Stimulated activated CD8-positive, alpha-beta memory T cell treated with anti-CD3 and anti-CD28 coated beads, Interleukin-2, amount 100 ng/mL, for 48 hours (primary cell): ENCODE measurements at places on chromosomes 3 and 15.

DNA sequence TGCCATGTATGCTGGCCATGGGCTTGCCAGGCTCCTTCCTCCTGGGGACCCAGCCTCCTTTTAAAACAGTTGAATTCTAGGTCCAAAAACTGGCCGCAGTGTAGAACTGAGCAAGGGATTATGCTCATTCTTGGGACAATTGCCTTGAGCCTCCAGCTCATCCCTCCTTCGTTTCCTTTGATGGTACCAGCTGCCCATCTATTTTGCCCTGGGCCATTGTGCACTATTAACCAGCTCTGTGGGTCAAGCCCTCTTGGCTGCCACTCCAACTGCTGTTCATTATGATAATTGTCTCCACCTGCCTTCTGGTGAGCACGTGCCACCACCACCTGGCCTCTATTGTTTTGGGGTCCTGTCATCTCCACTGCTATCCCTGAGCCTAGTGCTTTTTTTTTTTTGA is 75.8 kb upstream of the SYN2 start:
- DNase-seq, result no peak

DNA sequence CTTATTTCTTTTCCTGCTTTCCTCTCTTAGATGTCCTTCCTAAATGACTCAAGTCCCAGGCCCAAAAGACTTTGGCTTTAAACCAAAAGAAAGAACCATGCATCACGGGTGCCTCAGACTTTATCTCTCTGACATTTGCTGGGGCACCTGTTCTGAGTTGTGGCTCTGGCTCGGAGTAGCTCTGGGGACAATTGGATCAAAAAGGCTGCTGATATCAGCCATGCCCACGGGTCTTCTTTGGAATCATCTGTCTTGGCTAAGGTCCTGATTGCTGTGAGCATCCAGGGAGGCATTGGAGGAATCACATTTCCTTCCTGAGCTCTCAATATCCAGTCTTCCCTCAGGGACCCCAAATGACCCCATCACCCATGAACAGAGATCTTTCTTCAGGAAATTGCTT is 59.9 kb downstream of the CLSTN2 start:
- DNase-seq, result no peak

- no peak for DNase-seq
Observed at GRCh38 chr3:49871531-49872153, 1.9 kb upstream of the CAMKV start.

GRCh38 chr15:40468898-40469331 is 1.9 kb upstream of the CHST14 start:
- DNase-seq, result no peak

DNA sequence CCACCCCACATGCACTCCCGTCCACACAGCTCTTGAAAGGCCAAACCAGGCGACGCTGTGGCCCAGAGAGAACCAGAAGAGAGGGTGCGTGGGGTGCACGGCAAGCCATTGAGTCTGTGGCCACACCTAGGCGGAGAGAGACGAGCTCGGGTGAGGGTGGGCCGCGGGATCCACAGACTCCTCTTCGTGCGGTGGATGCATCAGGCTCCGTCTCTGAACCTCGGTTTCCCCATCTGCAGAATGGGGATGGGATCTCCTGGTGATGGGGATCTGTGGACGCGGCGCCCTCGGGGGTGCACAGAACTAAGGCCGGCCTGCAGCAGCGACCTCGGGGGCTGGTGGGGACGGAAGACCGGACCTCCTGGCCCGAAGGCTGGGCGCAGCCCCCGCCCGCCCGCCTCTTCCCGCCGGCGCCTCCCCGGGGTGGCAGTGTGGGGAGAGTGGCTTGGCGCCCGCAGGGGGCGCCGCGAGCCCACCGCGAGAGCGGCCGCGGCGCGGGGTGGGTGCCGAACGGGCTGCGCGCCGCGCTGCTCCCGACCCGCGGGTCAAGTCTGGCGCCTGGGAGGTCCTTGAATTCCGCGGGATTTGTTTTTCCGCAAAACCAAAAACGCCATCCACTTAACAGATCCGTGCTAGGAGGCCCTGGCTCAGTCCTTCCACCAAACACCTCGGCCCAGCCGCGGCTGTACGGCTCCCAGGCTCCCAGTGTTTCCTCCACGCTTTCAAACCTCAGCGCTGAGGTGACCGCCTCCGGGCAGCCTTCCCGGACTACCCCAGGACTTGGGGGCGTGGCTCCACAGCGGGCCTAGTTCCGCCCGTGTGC is 13.2 kb upstream of the ADPGK start:
- DNase-seq, result peak; percentile 31

GRCh38 chr3:53074761-53075742 is 29.2 kb upstream of the SFMBT1 start:
- no peak for DNase-seq

GRCh38 chr15:63985221-63986184 is 60.8 kb downstream of the DAPK2 start:
- no peak for DNase-seq

DNA sequence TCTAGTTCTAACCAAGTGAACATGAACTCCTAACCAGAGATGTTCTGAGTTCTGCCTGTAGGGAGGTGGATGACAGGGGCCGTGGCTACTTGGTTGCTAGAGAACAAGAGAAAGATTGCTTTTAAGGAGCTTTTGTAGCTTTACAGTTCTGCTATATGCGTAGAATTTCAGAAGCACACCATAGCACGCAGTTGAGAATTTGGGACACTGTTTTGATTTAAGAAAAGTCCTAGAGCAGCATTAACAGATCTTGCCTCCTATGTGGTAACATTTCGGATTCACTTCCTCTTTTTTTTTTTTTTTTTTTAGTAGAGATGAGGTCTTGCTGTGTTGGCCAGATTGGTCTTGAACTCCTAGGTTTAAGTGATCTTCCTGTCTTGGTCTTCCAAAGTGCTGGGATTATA is 181.7 kb downstream of the TCF12 start:
- DNase-seq, result no peak

DNA sequence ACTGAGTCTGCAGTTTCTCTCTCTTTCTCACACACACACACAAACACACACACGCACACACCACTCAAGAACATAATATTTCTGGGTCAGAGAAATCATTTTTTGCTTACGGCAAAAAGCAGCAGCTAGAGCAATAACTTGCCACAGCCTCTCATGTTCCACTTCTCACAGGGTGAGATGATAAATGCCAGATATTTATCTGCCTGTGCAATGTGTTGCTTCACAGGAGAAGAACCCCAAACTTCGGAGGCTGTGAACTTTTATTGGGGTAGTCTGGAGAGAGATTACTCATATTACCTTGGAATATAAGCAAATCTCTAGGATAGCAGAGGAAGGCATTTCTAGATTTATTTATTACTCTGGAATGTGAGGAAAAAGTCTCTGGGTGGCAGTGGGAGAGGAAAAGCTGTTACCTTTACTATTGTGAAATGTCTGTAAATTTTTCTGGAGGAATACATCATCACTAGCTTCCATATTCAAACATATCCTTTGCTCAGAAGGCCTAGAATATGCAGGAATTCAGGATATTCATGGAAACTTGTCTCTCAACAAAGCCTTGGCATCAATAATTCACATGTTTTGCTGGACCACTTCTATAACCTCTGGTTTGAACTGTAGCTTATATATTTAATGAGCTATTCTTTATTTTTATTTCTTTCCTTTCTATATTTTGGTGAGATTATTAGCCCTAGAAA is 369.2 kb downstream of the NSUN3 start:
- DNase-seq, result no peak

- DNase-seq, result no peak
Observed at GRCh38 chr3:52216585-52217408, 8.6 kb downstream of the TLR9 start.

DNA sequence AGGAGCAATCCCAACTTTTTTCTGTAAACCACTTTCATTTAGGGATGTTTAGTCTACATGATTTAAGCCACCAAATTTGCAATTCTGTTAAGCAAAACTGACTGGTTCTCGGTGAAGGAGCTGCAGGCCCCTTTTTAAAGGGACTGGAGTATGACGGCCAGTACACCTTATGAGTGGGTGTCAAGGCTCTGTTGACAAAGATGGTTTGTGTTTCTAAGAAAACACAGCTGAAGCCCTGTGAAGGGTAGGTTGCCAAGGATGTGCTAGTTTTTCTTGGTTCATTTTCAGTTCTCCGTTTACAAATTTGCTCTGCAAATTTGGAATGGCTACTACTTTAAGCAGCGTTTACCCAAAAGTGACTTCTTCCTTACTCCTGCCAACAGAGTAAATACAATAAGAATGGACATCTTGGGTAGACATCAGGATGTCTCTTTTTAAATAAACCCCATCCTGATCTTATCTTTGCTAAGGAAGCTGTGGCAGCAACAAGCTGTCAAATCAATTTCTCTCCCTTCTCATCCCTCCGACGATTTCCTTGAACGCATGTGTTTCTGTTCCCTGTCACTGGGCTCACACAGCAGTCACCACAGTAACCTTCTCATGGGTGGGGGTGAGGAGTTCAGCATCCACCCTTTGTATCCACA is 58.2 kb upstream of the CMTM8 start:
- DNase-seq, result no peak

- DNase-seq, result no peak
Observed at GRCh38 chr15:68551296-68551635, 27.5 kb upstream of the CORO2B start.

- DNase-seq, result no peak
Observed at GRCh38 chr3:10772271-10773161, 43.5 kb upstream of the SLC6A11 start.

- no peak for DNase-seq
Observed at GRCh38 chr3:129623447-129624118, 17.1 kb upstream of the PLXND1 start.

DNA sequence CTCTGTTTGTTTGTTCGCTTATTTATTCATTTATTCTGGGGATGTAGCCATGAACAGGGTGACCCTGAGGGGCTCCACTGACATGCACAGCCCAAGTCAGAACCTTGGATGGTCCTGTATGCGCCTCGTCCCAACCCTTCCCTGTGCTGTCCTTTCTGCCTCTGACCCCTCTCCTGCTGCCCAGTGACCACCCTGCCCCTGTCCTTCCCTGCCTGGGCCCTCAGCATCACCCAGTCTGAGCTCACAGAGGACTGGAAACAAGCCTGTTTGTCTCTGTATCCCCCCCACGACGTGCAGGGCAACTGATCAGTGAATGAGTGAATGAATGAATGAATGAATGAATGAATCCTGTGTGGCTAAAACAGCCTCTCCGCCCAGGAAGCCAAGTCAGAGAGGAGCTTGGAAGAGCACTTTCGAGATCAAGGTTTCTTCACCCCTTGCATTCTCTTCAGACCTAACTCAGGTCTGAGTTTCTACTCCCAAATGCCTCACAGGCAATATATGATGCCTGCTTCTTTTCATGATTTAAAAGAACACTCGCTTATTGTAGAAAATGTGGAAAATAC is 157.7 kb downstream of the SMAD6 start:
- DNase-seq, result no peak

DNA sequence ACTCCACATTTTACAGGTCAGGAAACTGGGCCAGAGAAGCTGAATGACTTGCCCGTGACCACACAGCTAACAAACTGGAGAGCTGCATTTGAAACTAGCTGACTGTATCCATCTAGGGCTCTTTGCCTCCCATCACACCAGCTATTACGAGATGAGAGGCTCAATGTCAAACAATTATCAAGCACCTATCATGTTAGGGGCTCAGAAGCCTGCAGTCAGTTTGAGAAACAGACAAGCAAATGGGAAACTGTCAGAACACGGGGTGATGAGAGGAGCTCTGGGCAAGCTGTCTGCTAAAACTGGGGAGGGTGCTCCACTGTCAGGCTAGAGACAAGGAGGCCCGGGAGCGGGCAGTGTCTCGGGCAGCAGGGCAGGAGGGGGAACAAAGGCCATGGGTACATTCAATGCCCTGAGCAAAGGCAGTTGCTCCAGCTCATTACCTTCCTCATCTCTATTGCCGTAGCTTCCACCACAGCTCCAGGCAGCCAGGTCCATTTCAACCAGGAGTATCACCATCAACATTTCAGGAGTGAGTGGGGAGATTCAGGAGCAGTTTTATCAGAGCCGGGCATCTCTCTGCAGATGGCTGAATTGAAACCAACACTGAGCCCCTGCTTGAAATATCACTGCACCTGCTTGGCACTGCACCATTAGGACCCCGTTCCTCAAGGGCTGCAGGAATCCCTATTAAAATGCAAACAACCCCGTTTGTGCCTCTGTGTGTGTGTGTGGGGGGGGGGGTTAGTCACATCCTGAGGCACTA is 122.6 kb downstream of the RAB11A start:
- no peak for DNase-seq
